ENCODE measurements at places on chromosomes 13 and 19.

DNA sequence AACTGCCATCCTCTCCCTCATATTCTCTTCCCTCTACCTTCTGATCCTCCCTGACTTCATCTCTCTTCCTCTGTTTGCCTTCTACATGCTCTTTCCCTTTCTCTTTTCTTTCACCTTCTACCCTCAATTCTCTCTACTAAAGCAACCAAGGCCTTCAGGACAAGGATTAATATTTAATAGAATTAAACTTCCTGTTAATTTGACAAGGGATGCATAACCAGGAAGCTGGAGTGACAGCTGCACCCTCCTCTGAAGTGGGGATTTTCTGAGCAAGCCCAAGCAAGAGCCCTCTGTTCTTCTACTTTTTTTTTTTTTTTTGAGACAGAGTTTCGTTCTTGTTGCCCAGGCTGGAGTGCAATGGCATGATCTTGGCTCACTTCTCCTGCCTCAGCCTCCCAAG lies 63.4 kb upstream of the MED4 start:
- no peak for DNase-seq

GRCh38 chr19:50276370-50277063 lies 52.7 kb downstream of the KCNC3 start:
- DNase-seq, result no peak

GRCh38 chr19:42488783-42489521 lies 39.3 kb downstream of the CEACAM1 start:
- no peak for DNase-seq

DNA sequence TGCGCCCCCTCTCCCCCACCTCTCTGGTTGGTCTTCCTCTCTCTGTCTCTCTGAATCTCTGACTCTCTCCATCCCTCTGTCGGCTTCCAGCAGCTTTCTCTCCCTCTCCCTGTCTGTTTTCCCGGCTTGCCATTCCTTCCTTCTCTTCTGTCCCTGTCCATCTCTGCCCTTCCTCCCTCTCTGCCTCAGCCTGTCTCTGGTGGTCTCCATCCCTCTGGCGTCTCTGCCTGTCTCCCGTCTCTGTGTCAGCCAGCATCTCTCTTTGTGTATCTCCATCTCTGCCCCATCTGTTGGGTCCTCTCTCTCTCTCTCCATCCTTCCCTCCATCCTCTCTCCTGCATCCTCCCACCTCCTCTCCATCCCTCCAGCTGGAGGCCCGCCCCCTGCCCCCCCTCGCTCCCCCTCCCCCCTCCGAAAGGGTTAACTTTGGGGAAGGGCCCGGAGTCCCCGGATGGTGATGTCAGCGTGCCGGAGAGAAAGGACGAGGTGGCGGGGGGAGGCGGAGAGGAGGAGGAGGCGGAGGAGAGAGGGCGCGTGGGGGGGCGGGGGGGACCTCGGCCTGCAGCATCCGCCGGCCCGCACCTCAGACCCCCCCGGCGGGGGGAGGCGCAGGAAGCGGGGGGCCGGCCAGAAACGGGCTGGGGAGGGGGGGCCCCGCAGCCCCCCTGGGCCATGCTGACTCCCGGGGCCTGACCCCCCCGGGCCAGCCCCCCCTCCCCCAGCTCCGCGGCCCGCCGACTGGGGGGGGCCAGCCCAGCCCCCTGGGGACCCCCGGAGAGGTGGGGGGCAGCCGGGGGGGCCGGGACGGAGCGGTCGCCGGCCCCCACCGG lies at the start of gene BRSK1:
TSS of gene BRSK1 (plus strand) at position 450 of the 830 bp plus-strand sequence. CDS start 446 bp downstream, outside the sequence.
- peak; percentile 74 for DNase-seq

- DNase-seq, result no peak
Measured at GRCh38 chr13:21434588-21434987, 24.5 kb downstream of the ZDHHC20 start.

GRCh38 chr13:66532146-66532545 lies 698.0 kb downstream of the PCDH9 start:
- DNase-seq, result no peak

GRCh38 chr19:6402837-6403608 lies 10.1 kb upstream of the GTF2F1 start:
- DNase-seq, result peak; percentile 49

- DNase-seq, result no peak
Measured at GRCh38 chr19:10971107-10971726, 10.4 kb downstream of the SMARCA4 start.

DNA sequence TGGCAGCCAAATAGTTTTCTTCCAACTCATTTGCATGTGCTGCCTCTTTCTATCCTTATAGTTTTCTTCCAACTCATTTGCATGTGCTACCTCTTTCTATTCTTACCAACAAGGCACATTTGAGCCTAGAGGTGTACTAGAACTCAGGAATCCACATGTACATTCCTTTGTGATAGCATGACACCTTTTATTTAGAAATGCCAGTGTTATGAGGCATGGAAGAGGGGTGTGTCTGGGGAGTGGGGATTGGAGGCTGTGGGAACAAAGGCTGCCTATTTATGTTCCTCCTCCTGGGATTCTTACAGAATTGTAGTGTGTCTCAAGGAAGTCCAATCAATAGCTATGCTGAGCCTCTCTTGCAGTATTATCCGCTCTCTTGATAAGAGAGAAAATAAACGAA lies 966.7 kb downstream of the PCDH17 start:
- no peak for DNase-seq

DNA sequence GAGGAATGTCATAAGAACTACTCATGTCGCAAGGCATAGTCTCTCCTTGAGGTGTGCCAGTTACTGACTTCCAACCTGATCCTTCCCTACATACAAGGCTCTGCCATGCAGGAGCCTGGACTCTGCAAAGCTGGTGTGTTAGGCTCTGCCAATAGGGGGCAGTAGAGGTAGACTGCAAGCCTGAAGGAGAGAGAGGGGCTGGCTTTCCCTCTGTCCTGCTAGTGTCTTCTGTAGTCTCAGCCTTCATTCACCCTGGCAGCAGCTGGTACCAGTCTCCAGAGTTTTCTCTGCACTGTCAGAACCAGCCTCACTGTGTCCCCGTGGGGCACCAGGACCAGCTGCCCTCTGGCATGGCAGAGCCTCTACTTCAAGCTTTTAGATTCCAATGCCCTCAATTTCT lies 14.5 kb downstream of the SHISA2 start:
- peak; percentile 61 for DNase-seq

GRCh38 chr19:47391510-47392223 lies 27.7 kb downstream of the MEIS3 start:
- DNase-seq, result peak; percentile 23

DNA sequence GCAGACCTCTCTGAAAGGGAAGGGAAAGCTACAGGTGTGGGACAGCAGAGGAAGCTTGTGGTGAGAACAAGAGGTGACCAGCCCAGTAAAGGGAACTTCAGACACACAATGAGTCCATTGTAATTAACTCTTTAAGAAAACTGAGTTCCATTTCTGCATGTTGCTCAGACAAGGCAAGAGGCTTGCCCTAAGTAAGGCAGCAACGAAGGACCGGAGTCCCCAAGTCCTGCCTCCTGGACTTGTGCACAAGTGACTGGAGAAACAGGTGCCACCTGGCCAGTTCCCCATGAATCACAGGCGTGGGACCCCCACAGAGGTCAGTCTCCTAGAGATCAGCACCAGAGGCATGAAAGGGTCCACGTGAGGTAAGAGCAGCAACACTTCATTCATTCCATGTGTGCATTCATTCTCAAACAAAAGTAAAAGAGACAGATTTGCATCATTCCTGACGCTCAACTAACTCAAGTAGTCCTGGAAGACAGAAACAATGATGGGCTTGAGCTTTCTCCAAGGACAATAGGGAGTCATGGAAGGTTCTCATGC lies 14.7 kb upstream of the SIGLEC6 start:
- no peak for DNase-seq

- DNase-seq, result no peak
Measured at GRCh38 chr13:111629016-111629415, 308.6 kb downstream of the TEX29 start.

- DNase-seq, result no peak
Measured at GRCh38 chr13:107742544-107742943, 472.8 kb downstream of the LIG4 start.

GRCh38 chr13:44236370-44236769 lies 137.3 kb upstream of the SERP2 start:
- DNase-seq, result no peak

- DNase-seq, result no peak
Measured at GRCh38 chr13:92989301-92989700, 237.3 kb upstream of the GPC6 start.

GRCh38 chr19:31317093-31317492 lies 32.1 kb downstream of the TSHZ3 start:
- DNase-seq, result no peak

GRCh38 chr19:7533281-7533885 lies 2.1 kb upstream of the PNPLA6 start:
- peak; percentile 50 for DNase-seq

DNA sequence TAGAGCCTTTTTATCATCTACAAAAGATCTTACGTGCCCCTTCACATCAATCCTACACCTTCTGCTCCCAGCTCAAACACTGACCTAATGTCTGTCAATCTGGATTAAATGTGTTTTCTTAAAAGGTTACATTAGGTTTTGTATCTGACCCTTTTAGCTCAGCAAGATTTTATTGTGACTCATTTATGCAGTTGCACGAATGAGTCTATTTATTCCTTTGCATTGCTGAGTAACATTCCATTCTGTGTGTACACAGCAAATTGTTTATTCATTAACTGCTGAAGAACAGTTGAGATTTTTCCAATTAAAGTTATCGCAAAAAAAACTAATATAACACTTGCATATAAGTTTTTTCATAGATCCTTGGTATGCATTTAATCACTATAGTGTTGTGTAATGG lies 253.9 kb upstream of the GPC6 start:
- DNase-seq, result no peak

GRCh38 chr19:8224394-8225145 lies 15.4 kb downstream of the CERS4 start:
- DNase-seq, result no peak

DNA sequence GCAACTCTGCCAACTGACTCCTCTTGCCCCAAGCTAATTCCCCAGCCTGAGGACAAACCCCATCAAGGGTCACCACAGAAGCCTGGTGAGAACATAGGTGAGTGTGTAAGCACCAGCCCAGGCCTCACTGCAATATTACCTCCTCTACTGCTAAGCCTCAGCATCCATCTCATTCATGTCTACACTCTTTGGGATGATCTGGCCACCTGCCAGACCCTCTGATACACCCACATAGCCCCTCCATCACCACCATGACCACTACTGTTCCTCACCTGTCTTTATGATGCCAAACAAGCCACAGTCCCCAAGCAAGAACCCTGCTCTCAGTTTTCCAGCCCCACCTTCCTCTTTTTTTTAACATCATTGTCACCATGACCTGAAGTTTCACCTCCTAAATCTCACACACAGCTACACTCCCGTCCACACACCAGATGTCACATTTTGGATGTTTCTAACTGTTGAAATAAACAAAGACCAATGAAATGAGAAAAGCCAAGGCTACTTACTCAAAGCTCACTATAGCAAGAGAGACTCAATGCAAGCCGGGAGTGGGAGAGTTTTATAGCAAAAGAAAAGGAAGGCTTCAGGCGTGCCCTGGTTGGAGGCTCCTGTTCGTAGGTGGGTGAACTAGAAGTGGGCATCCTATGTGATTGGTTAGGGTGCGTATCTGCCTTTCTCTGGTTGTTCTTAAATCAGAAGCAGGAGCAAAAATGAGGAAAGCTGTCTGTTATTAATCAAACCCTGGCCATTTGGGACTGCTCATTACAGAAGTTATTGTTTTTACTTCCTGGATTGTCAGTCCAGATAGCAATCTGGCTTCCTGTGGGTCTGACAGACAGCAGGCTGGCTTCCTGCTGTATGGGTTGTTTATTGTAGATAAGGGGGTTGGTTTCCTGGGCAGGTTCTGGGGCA lies 2.0 kb downstream of the ZNF792 start:
- no peak for DNase-seq
